ENCODE measurements at places on chromosomes 12 and 14.

DNA sequence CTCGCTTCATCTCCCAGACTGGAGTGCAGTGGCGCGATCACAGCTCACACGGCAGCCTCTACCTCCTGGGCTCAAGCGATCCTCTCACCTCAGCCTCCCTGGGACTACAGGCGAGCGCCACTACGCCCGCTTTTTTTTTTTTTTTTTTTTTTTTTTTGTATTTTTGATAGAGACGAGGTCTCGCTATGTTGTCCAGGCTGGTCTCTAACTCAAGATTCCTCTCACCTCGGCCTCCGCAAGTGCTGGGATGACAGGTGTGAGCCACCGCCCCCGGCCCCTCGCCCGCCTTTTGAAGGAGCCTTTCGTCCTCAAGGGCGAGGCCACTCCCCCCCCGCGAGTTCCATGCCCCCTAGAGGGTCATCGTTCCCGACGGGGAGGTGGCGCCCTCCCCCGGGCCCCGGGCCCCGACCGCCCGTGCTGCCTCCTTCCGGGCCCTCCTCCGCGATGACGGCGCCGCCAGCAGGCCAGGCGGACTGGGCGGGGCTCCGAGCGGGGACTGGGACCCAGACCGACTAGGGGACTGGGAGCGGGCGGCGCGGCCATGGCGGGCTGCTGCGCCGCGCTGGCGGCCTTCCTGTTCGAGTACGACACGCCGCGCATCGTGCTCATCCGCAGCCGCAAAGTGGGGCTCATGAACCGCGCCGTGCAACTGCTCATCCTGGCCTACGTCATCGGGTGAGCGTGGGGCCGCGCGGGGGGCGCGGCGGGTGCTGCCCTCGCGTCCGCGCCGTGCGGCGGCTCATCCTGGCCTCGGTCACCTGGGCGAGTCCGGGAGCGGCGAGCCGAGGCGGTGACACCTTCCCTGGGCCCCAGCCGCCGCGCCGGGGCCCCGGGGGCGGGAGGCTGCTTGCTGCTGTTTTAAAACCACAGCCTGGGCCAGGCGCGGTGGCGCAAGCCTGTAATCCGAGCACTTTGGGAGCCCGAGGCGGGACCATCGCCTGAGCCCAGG is at the start of gene P2RX4:
TSS of gene P2RX4 (plus strand) at position 506 of the 949 bp plus-strand sequence. CDS start at position 542, 36 bp downstream.
- peak; percentile 89 for DNase-seq

GRCh38 chr12:124812979-124813378 is 50.7 kb downstream of the SCARB1 start:
- DNase-seq = no peak

DNA sequence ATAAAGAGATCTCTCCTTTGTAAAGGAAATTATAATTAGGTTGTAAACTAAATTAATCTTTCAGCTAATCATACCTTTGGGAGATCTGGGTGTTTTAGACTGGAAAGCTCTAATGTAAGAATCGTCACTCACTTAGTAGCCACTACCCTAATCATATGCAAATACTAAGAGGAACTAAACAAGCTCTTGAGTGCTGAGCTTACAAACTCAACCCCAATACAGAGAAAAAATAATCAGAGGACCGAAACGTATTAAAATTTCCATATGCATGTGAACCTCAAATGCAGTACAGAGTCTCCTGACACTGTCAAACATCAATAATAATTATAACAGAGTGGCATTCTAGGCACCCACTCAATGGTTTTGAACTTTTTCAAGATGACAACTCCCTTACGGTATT is 235.3 kb upstream of the FOXN3 start:
- DNase-seq = no peak

GRCh38 chr12:22539055-22539454 is 5.3 kb downstream of the C2CD5 start:
- DNase-seq = no peak

DNA sequence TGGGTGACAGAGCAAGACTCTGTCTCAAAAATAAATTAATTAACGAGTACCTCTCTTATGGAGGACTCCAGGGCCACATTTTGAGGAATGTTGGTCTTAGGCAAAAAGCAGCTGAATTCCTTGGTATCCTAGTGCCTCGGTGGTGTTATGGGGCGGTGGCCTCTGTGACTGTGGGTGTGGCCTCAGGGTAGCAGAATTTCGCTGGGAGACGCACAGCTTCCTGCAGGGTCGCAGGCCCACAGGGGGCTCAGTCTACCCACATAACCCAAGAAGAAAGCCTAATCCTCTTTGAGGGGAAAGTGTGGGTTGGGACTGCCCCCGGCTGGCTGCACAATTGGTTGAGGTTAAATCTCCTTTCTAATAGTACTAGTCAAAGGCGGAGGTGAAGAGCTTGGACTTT is 11.2 kb upstream of the SERPINA4 start:
- DNase-seq = no peak

DNA sequence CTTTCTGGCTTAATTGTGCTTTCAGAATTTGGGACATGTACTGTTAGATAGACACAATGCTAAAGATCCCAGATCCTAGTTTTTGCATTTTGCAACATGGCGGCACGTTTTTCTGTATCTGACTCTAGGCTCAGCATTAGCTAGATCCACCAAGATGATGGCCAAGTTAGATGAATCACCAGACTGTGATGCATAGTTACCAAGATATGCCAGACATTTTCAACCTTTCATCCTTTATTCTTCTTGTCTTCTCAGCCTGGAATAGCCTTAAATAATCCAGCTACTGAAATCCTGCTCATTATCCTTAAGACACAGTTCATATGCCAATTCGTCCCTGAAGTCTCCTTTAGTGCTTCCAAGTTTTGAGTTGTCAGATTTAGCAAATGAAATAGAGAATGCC is 144.9 kb upstream of the CRY1 start:
- no peak for DNase-seq

DNA sequence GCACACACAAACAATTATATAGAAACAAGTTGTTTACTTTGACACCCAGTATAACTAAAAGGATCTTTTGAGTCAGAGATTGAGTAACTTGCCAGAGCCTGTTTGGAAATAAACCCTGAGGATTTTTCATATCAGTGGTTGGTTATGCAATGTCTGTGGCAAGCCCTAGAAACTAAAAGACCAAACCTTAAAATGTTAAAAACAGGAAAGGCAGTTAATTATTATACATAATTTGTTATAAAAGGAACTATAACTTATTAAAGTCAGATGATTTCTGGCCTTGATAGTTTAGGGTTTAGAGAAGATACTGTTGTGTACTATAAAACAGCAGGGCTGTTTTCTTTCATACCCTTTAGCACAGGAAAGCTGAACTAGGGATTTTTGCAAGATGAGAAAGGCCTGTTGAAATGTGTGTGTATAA is 44.1 kb downstream of the PSEN1 start:
- DNase-seq = no peak

DNA sequence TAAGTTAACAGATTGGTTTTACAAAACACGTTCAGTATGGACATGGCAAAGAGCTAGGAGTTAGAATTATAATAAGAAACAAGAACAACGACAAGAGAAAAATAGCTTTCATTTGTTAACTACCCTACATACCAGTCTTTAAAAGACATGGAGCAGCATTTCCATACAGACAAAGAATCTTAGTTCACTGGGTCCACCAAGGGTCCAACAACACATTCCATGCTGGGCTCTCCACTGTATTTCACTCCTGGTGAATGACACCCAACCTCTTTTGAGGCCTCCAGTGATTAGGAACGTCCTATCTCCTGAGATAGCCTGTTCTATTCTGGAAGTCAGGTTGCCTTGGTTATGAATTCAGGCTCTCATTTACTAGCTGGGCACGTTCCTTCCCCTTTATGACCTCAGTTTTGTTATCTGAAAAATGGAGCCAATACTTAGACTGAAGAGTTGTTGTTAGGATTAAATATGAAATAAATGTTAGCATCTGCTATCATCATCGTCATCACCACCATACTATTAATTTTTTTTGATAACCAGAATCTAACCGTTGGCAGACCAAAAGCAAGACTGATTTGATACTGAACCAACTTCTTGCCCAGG is 37.7 kb downstream of the C12orf75 start:
- DNase-seq = no peak

DNA sequence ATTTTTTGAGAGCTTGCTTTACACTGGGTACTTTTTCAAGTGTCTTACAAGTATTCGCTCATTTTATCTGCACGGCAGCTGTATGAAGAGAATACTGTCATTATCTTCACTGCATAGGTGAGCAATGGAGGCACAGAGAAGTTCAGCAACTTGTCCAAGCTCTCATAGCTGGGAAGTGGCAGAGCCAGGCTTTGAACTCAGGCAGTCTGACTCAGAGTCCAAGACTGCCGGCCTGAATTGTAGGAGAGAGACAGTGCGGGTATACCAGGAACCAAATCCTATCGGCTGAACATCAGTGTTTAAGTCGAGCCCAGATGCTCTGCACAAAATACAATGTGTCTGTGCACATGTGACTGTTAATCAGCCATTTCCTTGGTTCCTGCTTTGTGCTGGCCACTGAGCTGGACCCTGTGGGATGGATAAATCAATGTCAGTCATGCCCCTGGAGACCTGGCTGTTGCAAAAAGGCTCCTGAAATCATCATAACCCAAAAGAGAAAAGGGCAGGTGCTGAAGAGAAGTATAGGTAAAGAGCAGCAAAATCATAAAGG is 474.6 kb downstream of the DPF3 start:
- no peak for DNase-seq

GRCh38 chr14:28877923-28878322 is 111.3 kb downstream of the FOXG1 start:
- DNase-seq = no peak

- no peak for DNase-seq
These were observed 77.9 kb upstream of the SOX5 start for GRCh38 chr12:24027352-24027751.

DNA sequence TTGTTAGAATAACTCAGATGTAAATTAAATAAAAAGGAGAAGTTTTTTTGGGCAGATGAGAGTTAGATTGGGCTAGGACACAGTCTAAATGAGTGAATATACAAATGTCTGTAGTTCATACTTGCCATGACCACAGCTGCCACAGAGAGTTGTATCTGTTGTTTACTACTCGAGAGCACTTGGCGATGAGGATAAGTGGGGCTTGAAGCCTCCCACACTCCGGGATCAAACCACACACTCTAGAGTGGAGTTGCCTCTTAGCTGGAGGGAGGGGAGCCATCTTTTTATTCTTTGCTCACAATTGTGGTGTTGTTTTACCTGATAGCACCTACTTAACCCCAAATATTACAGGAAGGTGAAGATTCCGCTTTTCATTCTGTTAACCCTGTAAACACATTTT is 27.5 kb downstream of the BEST3 start:
- DNase-seq = no peak

DNA sequence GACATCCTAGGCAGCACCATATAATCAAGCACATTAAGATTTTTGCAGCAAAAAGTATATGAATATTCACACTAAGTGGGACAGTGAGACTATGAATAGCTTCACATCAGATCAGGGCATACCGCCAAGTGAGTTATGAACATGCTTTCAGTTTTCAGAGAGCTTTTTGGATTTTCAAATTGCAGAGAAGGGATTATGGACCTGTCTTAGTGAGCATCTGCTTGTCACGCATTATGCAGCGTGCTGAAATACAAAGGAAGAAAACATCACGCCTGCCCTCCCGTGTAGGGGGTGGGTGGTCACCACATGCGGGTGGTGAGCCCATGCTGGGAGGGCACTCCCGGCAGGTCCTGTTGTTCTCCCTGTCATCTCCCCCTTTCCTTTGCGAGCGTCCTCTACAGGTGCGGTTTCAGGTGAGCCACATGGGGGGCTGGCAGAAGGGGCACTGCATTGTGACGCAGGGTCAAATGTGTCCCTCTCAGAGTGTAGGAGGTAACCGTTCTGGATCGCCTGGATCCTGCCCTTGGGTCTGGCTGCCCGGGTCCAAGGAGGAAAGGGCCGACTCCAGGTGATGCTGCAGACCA is 42.6 kb downstream of the TRAF3 start:
- DNase-seq = no peak

- no peak for DNase-seq
These were observed 17.9 kb downstream of the FBRSL1 start for GRCh38 chr12:132507656-132508490.

- no peak for DNase-seq
These were observed 43.9 kb downstream of the PPP4R3A start for GRCh38 chr14:91466192-91466591.
